ENCODE measurements at places on chromosomes 12 and 14. TPM values are rescaled to one million over a fixed set of nuclear protein-coding genes. Genes with fewer than 3 reads are reported as not detected.

The MORN3 gene
- total RNA-seq, result 0.42 TPM

The LMNTD1 gene
- total RNA-seq, result not detected

The SLC39A2 gene
- total RNA-seq, result 0.38 TPM

The OR10P1 gene
- not detected for total RNA-seq

The DGLUCY gene
- total RNA-seq, result 76.7 TPM

The ABHD4 gene
- total RNA-seq, result 13.0 TPM

The SIX4 gene
- not detected for total RNA-seq

GRCh38 chr14:61368114-61368710 is 46.8 kb downstream of the PRKCH start:
- no peak overlapping the region for H3K27ac ChIP-seq
- no peaks in the 10 kb centered on the region for H3K4me1 ChIP-seq
- no peak overlapping the region for H3K4me3 ChIP-seq
- peaks cover 3% of the 10 kb centered on the region for H3K27me3 ChIP-seq

GRCh38 chr12:126734710-126735109 is 1532.3 kb upstream of the TMEM132C start:
- H3K27ac ChIP-seq, result no peak overlapping the region
- H3K36me3 ChIP-seq, result no peaks in the 10 kb centered on the region
- H3K27me3 ChIP-seq, result no peaks in the 10 kb centered on the region
- no peaks in the 10 kb centered on the region for H3K4me1 ChIP-seq
- H3K4me3 ChIP-seq, result no peak overlapping the region

GRCh38 chr12:75699251-75699650 is 187.8 kb upstream of the KRR1 start:
- H3K4me3 ChIP-seq, result no peak overlapping the region
- no peaks in the 10 kb centered on the region for H3K36me3 ChIP-seq
- H3K27me3 ChIP-seq, result no peaks in the 10 kb centered on the region
- DNase-seq, result no peak
- H3K4me1 ChIP-seq, result no peaks in the 10 kb centered on the region

GRCh38 chr12:6608592-6609281 is 1.6 kb upstream of the CHD4 start:
- H3K4me3 ChIP-seq, result no peak overlapping the region
- no peaks in the 10 kb centered on the region for H3K27me3 ChIP-seq
- H3K36me3 ChIP-seq, result peaks cover 20% of the 10 kb centered on the region
- peaks cover 64% of the 10 kb centered on the region for H3K4me1 ChIP-seq
- H3K27ac ChIP-seq, result no peak overlapping the region
- peak; percentile 40 for DNase-seq

DNA sequence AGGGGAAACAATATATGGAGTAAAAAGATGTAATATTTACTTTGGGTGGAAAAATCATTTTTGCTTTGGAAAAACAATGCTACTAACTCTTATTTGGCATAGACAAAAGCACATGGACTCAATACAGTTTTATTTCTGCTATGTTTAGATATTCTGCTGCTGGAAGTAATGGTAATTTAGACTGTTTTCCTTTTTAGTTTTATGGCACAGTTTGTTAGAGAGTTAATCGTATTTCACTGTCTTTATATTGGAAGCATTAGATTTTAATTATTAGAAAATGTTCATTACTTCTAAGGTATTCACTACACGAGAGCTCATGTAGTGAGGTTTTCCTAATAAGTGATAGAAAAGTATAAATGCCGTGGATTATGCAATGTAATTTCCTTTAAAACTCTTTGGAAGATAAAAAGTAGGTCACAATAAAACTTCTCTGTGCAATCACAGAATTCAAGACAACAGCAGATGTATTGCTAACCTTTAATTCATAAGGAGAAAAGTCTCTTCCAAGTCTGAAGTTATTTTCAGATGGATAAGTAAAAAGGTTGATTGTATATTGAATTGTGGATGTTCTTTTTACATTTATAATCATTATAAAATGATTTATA is 851.8 kb downstream of the TMTC2 start:
- no peak overlapping the region for H3K27ac ChIP-seq
- H3K4me3 ChIP-seq, result no peak overlapping the region
- no peaks in the 10 kb centered on the region for H3K36me3 ChIP-seq

- H3K36me3 ChIP-seq, result peaks cover 20% of the 10 kb centered on the region
- peaks cover 3% of the 10 kb centered on the region for H3K4me1 ChIP-seq
- no peaks in the 10 kb centered on the region for H3K27me3 ChIP-seq
- no peak overlapping the region for H3K4me3 ChIP-seq
- DNase-seq, result no peak
Observed at GRCh38 chr14:67269298-67270060, 28.2 kb downstream of the PALS1 start.

- no peak overlapping the region for H3K4me3 ChIP-seq
- peaks cover 6% of the 10 kb centered on the region for H3K4me1 ChIP-seq
- no peaks in the 10 kb centered on the region for H3K27me3 ChIP-seq
- no peaks in the 10 kb centered on the region for H3K36me3 ChIP-seq
- no peak for DNase-seq
Observed at GRCh38 chr14:70008284-70009262, 129.4 kb downstream of the SMOC1 start.

- H3K4me1 ChIP-seq, result peaks cover 9% of the 10 kb centered on the region
- peaks cover 5% of the 10 kb centered on the region for H3K27me3 ChIP-seq
- DNase-seq, result no peak
- no peak overlapping the region for H3K4me3 ChIP-seq
- no peaks in the 10 kb centered on the region for H3K36me3 ChIP-seq
Observed at GRCh38 chr12:45518291-45519235, 210.9 kb upstream of the ARID2 start.

GRCh38 chr14:36721877-36722276 is 60.2 kb downstream of the PAX9 start:
- H3K4me3 ChIP-seq, result no peak overlapping the region
- H3K36me3 ChIP-seq, result no peaks in the 10 kb centered on the region
- no peaks in the 10 kb centered on the region for H3K4me1 ChIP-seq
- DNase-seq, result no peak
- no peaks in the 10 kb centered on the region for H3K27me3 ChIP-seq

GRCh38 chr12:109617491-109617890 is 43.9 kb downstream of the MVK start:
- H3K27ac ChIP-seq, result no peak overlapping the region
- peaks cover 21% of the 10 kb centered on the region for H3K27me3 ChIP-seq
- no peak overlapping the region for H3K4me3 ChIP-seq
- no peaks in the 10 kb centered on the region for H3K36me3 ChIP-seq
- H3K4me1 ChIP-seq, result peaks cover 3% of the 10 kb centered on the region

GRCh38 chr12:6199531-6200255 is 507 bp upstream of the CD9 start:
- H3K27me3 ChIP-seq, result peaks cover 36% of the 10 kb centered on the region
- peaks cover 37% of the 10 kb centered on the region for H3K4me1 ChIP-seq
- peak; percentile 24 for DNase-seq
- H3K27ac ChIP-seq, result no peak overlapping the region
- H3K4me3 ChIP-seq, result peak overlapping the region; percentile 72
- no peaks in the 10 kb centered on the region for H3K36me3 ChIP-seq

Measured in activated B cell treated with CpG ODN at 0.5 μM for 24 hours (primary cell).